Purkinje cell (primary cell): ENCODE measurements at places on chromosomes 4 and X. TPM values are rescaled to one million over a fixed set of nuclear protein-coding genes. Genes with fewer than 3 reads are reported as not detected.

Gene ZNF157
- 0.17 TPM in 1 of 2 replicates, not detected in the other for polyA plus RNA-seq

Gene ADD1
- polyA plus RNA-seq: 202 and 266 TPM in 2 replicates

Gene WNK3
- 8.3 and 11.7 TPM in 2 replicates for polyA plus RNA-seq

Gene GPC3
- polyA plus RNA-seq: 3.6 and 4.9 TPM in 2 replicates

Gene GLOD5
- polyA plus RNA-seq: 3.0 TPM in 1 of 2 replicates, not detected in the other

Gene KIT
- polyA plus RNA-seq: 1.5 and 2.3 TPM in 2 replicates

Gene KLHL4
- polyA plus RNA-seq: 41.9 and 48.5 TPM in 2 replicates

Gene VCX
- not detected in 2 replicates for polyA plus RNA-seq

Gene TCEAL1
- polyA plus RNA-seq: 77.7 and 137 TPM in 2 replicates

Gene EDA
- polyA plus RNA-seq: 0.52 and 3.0 TPM in 2 replicates

Gene SULT1E1
- not detected in 2 replicates for polyA plus RNA-seq

Gene TEX13C
- polyA plus RNA-seq: not detected in 2 replicates

Gene GLRA3
- 13.2 and 18.9 TPM in 2 replicates for polyA plus RNA-seq

Gene JAKMIP1
- 24.6 and 30.5 TPM in 2 replicates for polyA plus RNA-seq

Gene AMTN
- polyA plus RNA-seq: not detected in 2 replicates

Gene HS6ST2
- polyA plus RNA-seq: 45.7 and 53.7 TPM in 2 replicates

Gene CLTRN
- polyA plus RNA-seq: 0.82 TPM in 1 of 2 replicates, not detected in the other

Gene BTK
- not detected in 2 replicates for polyA plus RNA-seq

Gene CPEB2
- polyA plus RNA-seq: 7.3 and 11.5 TPM in 2 replicates

Gene GPC4
- 0.48 and 0.97 TPM in 2 replicates for polyA plus RNA-seq

Gene XAGE2
- not detected in 2 replicates for polyA plus RNA-seq

Gene WDR17
- 43.7 and 44.8 TPM in 2 replicates for polyA plus RNA-seq

Gene PCDH10
- polyA plus RNA-seq: 0.91 and 6.8 TPM in 2 replicates

Gene INTS12
- polyA plus RNA-seq: 28.4 and 28.8 TPM in 2 replicates

Gene SPARCL1
- polyA plus RNA-seq: 209 and 469 TPM in 2 replicates

Gene SPP1
- polyA plus RNA-seq: 9.8 and 21.8 TPM in 2 replicates

Gene AREG
- 1.8 TPM in 1 of 2 replicates, not detected in the other for polyA plus RNA-seq

Gene CNGA1
- polyA plus RNA-seq: 0.46 TPM in 1 of 2 replicates, not detected in the other

Gene PCDH18
- polyA plus RNA-seq: 0.08 TPM in 1 of 2 replicates, not detected in the other

Gene TRIM60
- polyA plus RNA-seq: not detected in 2 replicates
